Caki2 (cell line): ENCODE measurements at places on chromosomes 4 and X. TPM values are rescaled to one million over a fixed set of nuclear protein-coding genes. Genes with fewer than 3 reads are reported as not detected.

LEF1 gene
- total RNA-seq = not detected in 2 replicates

GCNA gene
- 2.3 TPM in 1 of 2 replicates, not detected in the other for total RNA-seq

CD38 gene
- total RNA-seq = not detected in 2 replicates

CLDN2 gene
- 23.0 and 26.3 TPM in 2 replicates for total RNA-seq

CXCL13 gene
- total RNA-seq = not detected in 2 replicates

NKX3-2 gene
- total RNA-seq = 1.0 TPM in 1 of 2 replicates, not detected in the other

NEIL3 gene
- 16.3 and 20.7 TPM in 2 replicates for total RNA-seq

BRS3 gene
- total RNA-seq = not detected in 2 replicates

TLR10 gene
- total RNA-seq = not detected in 2 replicates

SMIM31 gene
- not detected in 2 replicates for total RNA-seq

PDGFC gene
- 88.6 and 120 TPM in 2 replicates for total RNA-seq

OPN1MW gene
- total RNA-seq = not detected in 2 replicates

ACSL4 gene
- total RNA-seq = 32.4 and 56.8 TPM in 2 replicates

- DNase-seq = no peak
Observed at GRCh38 chr4:89837993-89838390, 1.0 kb upstream of the SNCA start.

DNA sequence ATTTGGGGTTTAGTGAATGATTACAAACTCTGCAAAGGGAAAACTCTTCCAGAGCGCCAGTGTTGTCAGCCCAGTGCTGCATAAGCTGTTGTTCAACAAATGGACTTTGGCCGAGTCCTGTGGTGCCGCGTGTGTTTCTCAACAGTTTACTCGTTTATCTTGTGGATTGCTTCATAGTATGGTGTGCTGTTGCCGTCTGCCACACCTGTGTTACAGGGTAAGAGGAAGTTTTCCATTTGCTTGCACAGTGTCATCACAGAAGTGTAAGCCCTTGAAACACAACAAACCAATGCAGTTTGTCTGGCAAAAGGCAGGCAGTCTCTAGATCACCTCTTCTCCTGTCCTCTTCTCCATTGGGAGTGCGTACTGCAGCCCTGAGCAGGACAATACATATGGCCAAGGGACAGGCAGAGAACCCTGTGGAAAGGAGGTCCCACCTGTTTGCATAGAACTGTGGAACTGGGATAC, 66.3 kb downstream of the DCUN1D4 start:
- no peak for DNase-seq

DNA sequence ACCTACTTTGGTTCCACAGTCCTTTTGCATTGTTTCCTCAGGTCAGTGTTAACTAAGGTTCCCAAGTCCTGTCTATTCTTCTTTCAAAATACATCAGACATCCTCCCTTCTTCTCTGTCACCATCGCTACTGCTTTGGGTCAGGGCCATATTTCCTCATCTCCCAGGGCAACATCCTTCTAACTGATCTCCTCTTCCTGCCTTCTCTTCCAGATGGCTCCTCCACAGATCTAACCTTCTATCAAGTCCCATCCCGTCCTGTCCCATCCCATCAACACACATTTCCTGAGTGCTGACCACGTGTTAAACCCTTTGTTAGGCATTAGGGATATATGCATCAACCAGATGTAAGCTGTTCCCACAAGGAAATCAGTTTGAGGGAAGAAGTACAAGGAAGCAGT, 25.9 kb downstream of the PLAC1 start:
- no peak for DNase-seq

DNA sequence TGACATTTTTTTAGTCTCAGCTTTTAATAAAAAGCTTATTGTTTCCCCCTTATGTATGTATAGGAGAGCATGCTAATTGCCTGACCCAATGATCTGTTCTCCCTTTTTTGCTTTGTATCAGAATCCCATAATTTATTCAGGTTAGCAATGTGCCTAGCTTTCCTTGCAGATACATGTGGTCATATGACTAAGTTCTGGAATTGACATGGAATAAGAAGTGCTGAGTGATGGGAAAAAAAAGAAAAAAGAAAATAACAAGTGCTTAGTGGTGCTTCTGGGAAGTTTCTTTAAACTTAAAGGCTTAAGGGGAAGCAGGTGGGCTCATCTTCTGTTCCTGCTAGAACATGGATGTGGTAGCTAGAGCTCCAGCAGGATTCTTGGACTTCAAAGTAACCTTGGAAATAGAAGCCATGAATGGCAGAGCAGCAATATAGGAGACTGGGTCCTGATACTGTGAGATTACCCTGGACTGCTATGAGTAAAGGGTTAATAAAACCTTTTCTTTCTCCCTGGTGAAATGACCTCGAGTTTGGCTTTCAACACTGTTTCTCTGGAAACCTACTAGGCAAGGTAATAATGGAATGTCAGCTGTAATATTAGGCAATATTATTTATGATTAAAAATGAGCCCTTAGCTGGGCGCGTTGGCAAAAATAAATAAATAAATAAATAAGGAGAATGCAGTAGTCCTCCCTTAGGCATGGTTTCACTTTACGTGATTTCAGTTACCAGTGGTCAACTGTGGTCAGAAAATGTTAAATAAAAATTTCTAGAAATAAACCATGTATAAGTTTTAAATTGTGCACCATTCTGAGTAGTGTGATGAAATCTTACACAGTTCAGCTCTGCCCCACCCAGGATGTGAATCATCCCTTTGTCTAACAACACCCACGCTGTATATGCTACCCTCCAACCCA, 16.7 kb upstream of the RBM41 start:
- DNase-seq = peak; percentile 35

- no peak for DNase-seq
Observed at GRCh38 chr4:15182600-15183220, 180.4 kb downstream of the CPEB2 start.

GRCh38 chr4:152255437-152255836, 280.5 kb downstream of the FBXW7 start:
- no peak for DNase-seq

GRCh38 chr4:125702406-125702805, 387.7 kb downstream of the FAT4 start:
- DNase-seq = no peak

- DNase-seq = no peak
Observed at GRCh38 chr4:120011725-120012124, 54.9 kb downstream of the MAD2L1 start.

- DNase-seq = peak; percentile 66
Observed at GRCh38 chr4:23368081-23368697, 521.7 kb downstream of the PPARGC1A start.

GRCh38 chr4:149553959-149554520, 261.6 kb downstream of the IQCM start:
- no peak for DNase-seq

DNA sequence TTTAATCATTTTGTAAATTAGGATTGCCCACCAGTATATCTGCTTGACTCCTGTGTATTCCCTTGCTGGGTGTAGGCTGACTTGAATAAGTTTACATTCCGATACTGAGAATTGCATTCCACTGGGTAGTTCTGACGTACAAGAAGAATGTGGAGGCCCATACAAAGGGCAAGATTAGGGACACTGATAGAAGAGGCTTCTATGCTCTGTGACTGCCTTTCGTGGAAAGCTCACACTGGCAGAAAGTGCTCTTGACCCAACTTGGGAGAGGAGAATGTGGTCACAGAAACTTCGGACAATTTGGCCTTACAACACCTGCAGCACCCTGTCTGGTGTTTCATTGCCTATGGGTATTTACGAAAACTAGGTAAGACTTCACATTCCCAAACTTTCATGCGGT, 126.3 kb downstream of the RAPGEF2 start:
- no peak for DNase-seq

DNA sequence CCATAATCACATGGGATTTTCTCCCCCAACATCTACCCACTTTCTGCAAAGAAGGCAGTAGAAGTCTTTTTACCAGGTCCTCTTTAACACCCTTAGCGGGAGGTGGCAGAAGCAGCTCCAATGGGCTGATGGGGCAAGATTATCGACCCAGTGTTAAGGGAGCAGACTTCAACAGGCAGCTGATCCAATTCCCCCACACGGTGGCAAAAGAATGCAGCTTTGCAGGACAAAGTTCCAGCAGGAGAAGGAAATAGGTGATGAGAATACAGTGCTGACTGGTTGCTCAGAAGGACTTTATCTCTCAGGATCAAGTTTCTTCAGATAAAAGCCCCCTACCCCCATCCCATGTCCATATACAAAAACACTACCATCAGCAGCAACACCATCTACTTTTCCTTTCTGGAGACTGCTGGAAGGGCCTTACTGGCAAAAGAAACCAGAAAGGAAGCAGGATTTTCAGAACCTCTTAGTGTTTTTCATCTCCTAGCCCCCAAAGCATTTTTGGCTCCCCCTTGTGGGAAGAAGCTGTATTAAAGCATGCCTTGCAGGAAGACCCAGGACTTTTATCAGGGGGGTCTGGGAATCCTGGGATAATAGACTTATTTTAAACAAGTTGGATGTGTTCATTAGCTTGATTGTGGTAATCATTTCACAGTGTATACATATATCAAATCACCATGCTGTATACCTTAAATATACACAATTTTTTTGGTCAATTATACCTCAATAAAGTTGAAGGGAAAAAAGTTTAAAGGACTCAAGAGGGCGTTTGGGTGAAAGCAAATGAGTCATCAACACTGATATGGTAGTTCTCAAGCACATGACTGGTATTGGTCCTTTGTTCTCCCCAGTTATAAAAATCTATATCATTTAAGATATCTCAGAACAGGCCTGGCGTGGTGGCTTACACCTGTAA, 146.4 kb downstream of the GPC3 start:
- DNase-seq = peak; percentile 6

DNA sequence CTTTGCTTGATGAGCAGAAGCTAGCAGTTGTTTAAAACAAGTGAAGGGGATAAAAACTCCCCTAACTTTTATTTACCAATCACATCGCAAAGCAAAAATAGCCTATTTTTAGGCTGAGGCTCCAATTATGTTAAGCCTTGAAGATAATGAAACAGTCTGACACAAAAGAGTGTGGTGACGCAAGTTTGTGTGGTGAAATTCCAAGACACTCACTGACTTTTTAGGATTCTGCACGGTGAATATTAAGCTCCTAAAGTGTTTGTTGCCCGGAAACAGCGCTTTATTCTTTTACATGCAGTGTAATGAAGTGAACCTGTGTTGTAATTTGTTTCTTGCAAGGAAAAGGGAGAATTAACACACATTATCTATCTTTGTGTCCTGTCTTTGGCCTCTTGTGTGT, 74.8 kb downstream of the POLA1 start:
- no peak for DNase-seq

DNA sequence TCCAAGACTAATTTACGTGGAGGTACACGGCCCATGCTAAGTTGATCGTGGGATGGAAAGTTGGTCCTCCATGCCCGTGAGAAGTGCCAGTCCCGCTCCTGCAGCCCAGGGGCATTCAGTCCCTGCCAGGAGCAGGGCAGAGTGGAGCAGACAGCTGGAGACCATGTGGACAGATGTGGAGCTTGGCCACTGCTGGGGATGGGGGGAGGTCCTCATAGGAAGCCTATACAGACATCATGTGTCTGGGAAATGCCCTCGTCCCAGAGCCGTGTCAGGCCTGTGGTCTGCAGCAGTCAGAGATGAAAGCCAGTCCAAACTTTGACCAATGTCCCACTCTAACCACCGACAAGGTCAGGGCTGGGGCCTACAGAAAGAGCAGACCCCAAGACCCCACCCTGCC, 118.4 kb downstream of the CPZ start:
- DNase-seq = no peak

- DNase-seq = peak; percentile 92
Observed at GRCh38 chr4:153950100-153950979, 161.5 kb upstream of the SFRP2 start.

DNA sequence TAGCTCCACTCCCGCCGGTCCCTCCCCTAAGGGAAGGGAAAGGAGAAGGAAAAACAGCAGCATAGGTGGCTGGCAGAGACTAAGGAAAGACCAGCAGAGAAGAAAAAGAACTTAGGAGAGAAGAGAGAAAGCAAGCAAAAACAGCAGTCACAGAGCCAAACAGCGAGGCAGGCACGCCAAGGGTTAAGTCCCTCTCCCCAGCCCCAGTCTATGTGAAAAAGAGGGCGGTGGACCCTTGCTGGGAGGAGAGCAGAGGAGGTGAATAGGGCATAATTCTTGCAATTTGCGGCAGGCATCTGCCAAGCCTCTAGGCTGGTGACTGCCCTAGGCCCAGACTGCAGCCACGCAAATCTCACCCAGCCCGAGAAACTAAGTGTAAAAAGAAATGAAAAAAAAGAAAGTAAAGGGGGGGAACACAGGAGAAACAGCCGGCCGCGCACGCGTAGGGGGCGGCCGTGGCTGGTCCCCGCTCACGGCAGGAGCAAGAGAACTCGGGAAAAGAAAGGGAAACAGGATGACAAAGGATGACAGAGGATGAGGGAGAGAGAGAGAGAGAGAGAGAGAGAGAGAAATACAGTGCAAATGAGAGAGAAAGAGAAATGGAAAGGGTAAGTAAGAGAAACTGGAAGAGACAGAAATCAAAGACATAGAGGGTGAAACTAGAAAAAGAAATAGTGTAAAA, 48.6 kb downstream of the MAGEA9 start:
- no peak for DNase-seq

DNA sequence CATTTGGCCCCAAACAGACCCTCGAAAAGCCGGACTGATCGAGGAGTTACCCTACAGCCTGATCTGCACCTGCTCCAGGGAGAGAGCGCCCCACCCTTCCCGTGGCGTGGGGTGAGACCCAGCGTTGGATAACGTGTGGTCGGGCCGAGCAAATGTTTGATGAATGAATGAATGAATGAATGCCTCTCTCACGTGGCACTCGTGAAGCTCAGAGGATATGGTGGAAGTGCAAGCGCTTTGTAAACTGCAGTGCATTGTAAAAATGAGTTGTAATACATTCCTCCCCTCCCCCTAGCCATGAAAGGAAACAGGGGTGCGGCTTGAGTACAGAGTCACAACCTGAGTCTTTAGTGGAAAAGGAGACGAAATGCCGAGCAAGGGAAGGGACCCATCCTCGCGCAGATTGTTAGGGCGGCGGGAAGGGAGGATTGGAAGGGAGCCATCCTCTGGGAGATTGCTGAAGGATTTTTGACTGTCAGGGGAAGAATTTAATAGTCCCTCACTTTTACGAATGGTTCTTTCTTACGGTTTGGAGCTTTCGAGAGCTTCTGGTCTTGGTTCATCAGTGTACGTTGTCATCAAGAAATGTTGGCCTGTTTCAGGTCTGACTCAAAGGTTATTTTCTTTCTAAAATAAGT, 772 bp upstream of the FBXW7 start:
- no peak for DNase-seq

GRCh38 chr4:59503731-59504130, 1696.4 kb upstream of the ADGRL3 start:
- DNase-seq = no peak

- DNase-seq = no peak
Observed at GRCh38 chrX:107447642-107448041, 1.8 kb upstream of the FRMPD3 start.

GRCh38 chr4:108166441-108167315, 2.1 kb downstream of the LEF1 start:
- no peak for DNase-seq

DNA sequence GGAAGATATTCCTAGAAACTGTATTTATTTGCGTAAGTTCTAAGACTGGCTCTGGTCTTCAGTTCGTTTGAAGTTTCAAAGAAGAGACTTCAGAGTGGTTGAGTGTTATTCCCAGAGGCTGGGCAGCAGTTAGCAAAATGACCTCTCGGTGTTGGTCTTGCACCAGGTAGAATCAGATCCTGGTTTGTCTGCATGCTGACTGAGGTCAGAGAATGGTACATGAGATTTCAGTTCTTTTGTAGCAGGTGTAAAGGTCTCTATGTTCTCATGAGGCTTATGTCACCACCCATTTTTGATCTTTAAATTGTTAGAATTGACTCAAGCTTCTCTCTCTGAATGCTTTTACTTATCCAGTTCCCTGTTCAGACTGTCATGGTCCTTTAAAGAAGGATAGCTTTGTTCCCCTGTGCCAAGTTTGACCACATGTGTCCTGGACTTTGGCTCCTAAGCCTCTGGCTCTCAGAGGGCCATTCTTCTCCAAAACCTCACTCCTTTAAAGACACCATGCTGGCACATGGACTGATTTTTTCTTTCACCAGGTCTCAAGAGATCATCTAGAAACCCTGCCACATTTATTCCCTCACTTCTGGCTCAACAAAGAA, 355.8 kb upstream of the BOD1L1 start:
- DNase-seq = no peak
